ENCODE measurements at places on chromosomes 4 and X.

DNA sequence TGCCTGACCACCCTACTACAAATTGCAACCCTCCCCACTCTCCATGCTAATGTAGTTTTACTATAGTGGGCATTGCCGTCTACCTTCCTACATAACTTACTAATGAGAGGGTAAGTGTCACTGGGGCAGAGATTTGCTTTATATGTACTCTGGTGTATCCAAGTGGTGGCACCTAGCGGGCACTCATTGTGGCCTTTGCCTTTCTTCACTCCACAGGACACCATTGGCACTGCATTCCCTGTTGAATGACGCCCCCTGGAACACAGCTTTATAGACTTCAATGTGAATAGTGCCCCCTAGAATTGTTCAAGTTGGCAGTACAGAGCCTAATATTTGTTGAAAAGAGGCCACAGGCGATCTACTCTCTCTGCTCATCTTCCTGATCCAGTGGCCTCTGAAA lies 215.8 kb downstream of the MID1IP1 start:
- no peak for DNase-seq

GRCh38 chr4:143555676-143556075 lies 42.2 kb downstream of the SMARCA5 start:
- DNase-seq = no peak

DNA sequence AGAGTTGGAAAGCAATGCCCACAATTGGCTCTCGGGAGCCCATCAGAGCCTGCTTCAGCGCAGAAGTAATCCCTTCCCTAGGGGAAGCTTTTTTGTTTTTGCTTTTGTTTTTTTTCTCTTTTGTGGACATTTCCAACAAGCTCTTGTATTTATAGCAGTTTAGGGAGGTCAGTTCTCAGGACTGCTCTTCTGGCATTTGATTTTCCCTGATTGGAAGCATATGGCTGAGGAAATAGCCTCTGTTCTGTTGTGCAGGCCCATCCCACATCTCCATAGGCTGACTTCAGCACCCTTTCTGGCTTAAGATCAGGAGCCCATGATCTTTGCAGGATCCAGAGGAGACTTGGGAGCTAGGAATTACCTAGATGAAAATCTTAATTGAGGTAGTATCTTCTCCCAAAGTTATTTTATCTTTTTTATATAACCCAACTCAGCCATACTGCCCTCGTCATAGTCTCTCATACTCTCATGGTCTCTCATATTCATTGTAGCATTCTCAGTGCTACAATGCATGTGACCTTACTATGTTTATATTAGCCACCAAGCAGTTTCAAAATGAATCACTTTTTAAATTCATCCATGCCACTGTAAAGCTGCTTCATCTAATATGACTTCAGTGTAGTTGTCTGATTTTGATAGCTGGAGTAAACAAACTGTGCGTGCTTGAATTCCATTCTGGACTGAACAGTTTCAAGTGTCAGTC lies 16.7 kb downstream of the PAGE4 start:
- no peak for DNase-seq

GRCh38 chr4:152385551-152385950 lies 150.3 kb downstream of the FBXW7 start:
- DNase-seq = no peak

DNA sequence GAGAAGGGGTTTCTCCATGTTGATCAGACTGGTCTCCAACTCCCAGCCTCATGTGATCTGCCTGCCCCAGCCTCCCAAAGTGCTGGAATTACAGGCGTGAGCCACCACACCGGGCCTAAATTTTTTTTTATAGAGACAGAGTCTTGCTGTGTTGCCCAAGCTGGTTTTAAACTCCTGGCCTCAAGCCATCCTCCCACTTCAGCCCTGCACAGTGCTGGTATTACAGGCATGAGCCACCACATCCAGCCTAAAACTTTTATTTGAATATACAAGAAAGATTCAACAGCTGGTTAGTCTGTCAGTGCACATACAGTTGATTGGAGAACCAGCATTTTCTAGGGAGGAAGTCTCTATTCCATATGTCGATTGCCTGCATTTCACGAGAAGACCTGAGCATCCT lies 91.2 kb downstream of the LRP2BP start:
- no peak for DNase-seq

DNA sequence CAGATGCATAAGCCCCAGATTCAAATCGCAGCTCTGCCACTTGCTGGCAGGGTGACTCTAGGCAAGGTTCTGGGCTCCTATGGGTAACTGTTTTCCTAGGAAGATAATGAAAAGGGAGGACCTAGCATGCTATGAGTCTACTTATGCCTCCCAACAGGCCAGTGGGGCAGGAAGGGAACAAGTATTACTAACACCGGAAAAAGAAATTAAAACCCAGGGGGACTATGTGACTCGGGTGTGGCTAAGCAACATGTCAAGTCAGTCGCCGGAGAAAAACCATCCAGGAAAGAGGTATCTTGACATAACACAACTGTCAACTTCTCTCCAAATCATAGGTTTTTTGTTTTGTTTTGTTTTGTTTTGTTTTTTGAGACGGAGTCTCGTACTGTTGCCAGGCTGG lies 45.5 kb upstream of the RBPJ start:
- no peak for DNase-seq

GRCh38 chrX:149365061-149365460 lies 140.0 kb downstream of the IDS start:
- DNase-seq = no peak

GRCh38 chrX:48083212-48083611 lies 11.8 kb upstream of the ZNF630 start:
- peak; percentile 54 for DNase-seq

- no peak for DNase-seq
Measured at GRCh38 chr4:102281171-102281839, 64.0 kb downstream of the SLC39A8 start.

DNA sequence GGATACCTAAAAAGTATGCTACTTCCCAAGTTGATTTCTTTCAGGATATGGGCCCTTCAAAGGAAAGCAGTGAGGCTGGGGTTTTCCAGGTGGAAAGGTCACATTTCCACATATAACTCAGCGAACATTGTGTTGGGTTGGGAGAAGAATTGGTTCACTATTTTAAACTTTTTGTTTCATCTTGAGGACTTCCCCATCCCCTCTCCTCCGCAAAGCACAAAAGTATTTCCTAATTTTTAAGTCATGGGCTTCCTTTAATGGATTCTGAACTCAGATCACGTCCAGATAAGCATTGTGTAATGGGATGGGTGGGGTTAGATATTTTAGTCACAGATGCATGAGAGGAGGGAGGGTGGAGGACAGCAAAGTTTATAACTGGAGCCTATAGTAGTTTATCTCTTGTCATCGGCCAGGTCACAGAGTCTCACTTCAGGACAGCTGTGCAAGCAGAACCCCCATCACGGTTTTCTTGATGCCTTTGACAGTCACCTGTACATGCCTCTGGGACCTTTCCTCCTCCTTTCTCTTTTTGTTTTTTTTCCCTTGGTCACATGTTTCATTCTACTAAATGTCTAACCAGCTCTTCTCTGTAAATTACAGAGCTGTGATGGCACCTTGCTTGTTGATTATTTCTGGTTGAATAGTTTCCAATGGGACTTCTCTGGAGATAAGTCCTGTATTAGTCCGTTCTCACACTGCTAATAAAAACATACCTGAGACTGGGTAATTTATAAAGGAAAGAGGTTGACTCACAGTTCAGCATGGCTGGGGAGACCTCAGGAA lies 115.4 kb downstream of the PTTG2 start:
- peak; percentile 28 for DNase-seq

- peak; percentile 6 for DNase-seq
Measured at GRCh38 chr4:101205916-101206315, 141.4 kb downstream of the PPP3CA start.

DNA sequence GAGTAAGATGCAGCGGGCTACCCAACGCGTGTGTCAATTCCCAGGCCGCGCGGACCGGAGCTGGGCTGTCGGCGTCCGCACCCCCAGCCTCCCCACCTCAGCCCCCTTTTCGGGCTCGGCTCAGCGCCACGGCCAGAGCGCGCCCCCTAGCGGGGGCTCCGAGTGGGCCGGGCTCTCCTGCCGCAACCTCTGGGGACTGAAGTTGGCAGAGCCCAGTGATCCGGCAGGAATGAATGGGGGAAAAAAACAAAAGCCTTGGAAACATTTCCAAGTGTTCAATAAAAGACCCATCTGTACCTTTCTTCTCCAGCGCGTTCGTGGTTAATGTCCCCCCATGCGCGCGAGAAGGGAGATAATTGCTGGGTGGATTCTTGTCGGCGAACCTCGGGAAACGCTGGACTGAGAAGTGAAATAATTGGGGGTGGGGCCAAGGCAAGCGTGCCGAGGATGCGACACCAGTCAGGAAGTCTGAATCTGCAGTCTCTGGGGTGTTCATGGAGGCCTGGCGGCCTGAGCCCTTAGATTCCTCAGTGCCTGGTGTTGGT lies 5.2 kb upstream of the ARX start:
- DNase-seq = peak; percentile 79

- DNase-seq = peak; percentile 20
Measured at GRCh38 chr4:88672987-88673386, 24.6 kb downstream of the NAP1L5 start.

DNA sequence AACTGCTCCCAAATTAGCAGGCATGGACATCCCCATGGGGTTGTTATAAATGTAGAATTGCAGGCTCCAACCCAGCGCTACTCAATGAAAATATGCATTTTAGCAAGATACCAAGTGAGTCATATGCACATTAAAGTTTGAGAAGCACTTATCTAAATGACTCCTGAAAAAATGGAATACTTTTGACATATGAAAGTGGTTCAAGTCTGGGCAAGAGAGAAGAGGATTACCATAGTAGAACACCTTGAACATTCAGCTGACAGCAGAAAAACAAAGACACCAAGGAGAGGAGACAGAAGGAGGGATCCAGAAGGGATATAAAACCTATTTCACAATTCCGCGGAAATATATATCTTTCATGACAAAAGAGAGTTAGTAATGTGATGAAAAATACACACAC lies 63.2 kb upstream of the CT83 start:
- DNase-seq = no peak

GRCh38 chr4:29861307-29861706 lies 858.9 kb upstream of the PCDH7 start:
- no peak for DNase-seq

DNA sequence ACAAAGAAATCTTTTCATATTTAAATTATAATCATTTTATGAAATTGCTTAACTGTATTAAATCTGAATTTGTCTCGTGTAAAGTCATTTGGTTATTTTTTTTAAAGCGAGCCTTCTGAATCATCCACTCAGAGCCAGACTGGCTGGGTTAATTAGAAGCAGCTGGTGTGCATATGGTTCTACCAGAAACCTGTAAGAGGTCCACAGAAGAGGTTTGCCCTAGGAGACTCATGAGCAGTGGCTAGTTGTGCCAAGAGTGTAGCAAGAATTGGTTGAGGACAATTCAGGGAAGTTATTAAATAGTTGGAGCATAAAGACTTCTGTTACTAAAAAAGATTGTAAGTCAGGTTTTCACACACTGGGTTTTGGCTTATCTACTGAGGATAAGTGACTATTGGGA lies 267.4 kb downstream of the IL1RAPL2 start:
- no peak for DNase-seq

DNA sequence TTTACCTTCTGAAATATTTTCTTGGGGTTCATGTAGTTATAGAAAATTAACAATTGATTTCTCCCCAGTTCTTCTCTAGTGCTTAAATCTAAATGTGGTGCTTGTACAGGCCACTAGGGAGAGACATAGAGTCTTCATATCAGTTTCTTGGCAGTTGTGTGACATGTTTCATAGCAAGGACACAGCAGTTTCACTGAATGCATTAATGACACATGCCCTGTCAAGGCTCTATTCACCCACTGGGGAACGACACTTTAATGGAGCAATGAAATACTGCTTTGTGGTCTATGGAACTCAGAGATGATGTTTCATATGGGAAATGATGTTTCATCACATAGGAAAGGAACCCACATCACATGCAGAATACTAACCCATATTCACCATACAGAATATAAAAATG lies 2.8 kb downstream of the VEGFC start:
- peak; percentile 69 for DNase-seq

GRCh38 chrX:97252111-97252510 lies 368.4 kb downstream of the RPA4 start:
- no peak for DNase-seq

GRCh38 chr4:22398671-22399070 lies 117.2 kb downstream of the ADGRA3 start:
- no peak for DNase-seq

DNA sequence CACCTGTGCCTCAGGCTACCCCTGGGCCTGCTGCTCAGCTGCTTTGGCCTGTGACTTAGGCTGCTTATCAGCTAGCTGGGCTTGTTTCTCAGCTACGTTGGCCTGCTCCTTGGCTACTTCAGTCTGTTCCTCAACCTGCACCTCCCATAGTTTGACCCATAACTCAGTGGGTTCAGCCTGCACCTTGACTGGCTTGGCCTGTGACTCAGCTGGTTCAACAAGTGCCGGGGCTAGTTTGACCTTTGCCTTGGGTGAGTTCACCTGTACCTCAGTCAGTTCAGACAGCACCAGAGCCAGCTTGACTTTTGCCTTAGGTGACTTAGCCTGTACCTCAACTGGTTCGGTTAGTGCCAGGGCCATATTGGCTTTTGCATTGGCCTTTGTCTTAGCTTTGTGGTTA lies 171.2 kb downstream of the MSN start:
- no peak for DNase-seq

- no peak for DNase-seq
Measured at GRCh38 chrX:127457161-127457560, 595.0 kb downstream of the ACTRT1 start.

DNA sequence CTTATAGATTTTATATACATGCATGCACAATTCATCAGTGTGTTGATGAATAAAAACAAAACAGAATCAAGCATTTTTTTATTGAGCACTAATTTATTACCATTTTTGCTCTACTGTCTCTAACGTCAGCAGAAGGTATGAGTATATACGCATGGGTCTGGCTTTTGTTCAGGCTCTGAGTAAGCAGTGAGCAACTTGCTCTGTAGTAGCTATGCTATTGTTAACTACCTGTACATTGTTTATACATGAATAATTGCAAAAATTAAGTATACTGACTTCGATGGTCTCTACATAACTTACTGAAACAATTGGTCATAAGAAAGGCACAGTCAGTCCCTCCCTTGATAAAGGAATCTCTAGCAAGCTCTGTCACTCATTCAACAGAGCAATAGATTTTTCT lies 122.9 kb downstream of the RS1 start:
- DNase-seq = no peak

GRCh38 chr4:54473077-54473545 lies 184.6 kb upstream of the KIT start:
- no peak for DNase-seq

- DNase-seq = no peak
Measured at GRCh38 chrX:118698516-118699170, 28.8 kb upstream of the IL13RA1 start.

GRCh38 chr4:53584658-53585057 lies 6.6 kb downstream of the LNX1 start:
- DNase-seq = no peak

- no peak for DNase-seq
Measured at GRCh38 chr4:163448540-163449203, 24.9 kb downstream of the TKTL2 start.

GRCh38 chr4:3030566-3031356 lies 43.6 kb downstream of the HTT-AS start:
- DNase-seq = no peak

GRCh38 chrX:148672517-148672916 lies 172.1 kb downstream of the AFF2 start:
- no peak for DNase-seq

GRCh38 chr4:165621983-165622382 lies 243.2 kb downstream of the CPE start:
- no peak for DNase-seq

- DNase-seq = peak; percentile 35
Measured at GRCh38 chr4:107825072-107825824, 516 bp downstream of the SGMS2 start.

Measured in GM20000 (cell line).